ENCODE measurements at places on chromosomes 2 and 18.

DNA sequence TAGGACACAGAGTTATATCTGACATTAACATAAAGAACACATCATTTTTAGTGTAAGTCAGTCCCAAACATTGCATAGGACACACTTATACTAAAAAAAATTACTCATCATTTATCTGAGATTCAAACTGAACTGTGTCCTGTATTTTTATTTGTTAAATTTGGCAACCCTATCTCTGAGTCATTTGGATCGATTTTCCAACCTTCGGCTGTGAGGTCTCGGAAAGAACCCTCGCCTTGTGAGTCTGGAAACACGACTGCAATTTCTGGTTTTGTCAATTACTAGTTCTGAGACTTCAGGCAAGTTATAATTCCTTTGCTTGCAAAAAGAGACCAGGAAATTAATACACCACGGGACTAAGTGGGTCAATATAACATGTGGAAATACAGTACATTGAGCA is 14.0 kb downstream of the ATP8B1 start:
- no peak for DNase-seq

- DNase-seq: no peak
Observed at GRCh38 chr18:9933865-9934264, 20.0 kb downstream of the VAPA start.

GRCh38 chr2:235569837-235570236 is 76.0 kb downstream of the AGAP1 start:
- DNase-seq: no peak

DNA sequence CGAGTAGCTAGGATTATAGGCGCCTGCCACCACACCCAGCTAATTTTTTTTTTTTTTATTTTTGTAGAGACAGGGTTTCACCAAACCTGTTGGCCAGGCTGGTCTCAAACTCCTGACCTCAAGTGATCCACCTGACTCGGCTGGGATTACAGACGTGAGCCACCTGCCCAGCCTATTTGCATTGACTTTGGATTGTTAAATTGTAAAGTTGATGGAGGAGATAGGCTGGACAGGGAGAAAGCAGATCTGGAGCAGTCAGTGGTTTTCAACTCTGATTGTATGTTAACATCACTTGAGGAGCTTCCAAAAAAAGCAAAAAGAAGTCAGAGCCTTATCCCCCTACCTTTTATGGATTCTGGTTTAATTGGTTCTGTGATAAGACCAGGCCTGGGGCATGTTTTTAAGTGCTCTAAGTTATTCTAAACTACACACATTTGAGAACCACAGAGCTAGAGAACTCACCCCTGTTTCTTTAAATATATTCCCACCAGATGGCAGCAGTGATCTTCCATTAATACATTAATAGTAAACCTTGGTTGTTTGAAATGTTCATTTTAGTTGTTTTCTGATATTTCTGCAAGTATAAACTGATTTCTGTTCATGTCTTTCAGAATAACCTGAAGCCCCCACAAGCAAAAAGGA is 7.5 kb downstream of the C2orf49 start:
- DNase-seq: no peak

DNA sequence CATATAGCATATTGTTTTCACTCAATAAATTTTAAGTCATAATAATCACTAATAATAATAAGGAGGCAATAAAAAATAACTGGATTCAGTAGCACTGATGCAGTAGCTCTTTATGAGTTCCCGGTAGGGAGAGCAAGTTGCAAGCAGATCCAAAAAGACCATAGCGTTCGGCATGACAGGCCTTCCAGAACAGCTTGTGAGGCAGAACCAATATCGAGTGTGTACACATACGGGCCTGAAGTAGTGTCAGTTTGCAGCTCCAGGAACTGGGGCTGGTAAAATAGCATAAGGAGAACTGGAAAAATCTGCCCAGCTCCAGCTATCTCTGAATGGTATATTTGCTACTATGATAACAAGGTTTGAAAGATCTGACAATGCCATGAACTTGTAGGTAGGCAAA is 1607.8 kb upstream of the PIK3C3 start:
- DNase-seq: no peak
